ENCODE measurements at places on chromosomes 13 and 19. TPM values are rescaled to one million over a fixed set of nuclear protein-coding genes. Genes with fewer than 3 reads are reported as not detected.

Gene CLEC4G
- total RNA-seq, result not detected

Gene C19orf67
- 0.27 TPM for total RNA-seq

Gene SULT2A1
- total RNA-seq, result not detected

Gene MAMSTR
- 8.0 TPM for total RNA-seq

Gene CYP2S1
- not detected for total RNA-seq

Gene MEDAG
- 325 TPM for total RNA-seq

Gene PLPPR3
- total RNA-seq, result 0.33 TPM

DNA sequence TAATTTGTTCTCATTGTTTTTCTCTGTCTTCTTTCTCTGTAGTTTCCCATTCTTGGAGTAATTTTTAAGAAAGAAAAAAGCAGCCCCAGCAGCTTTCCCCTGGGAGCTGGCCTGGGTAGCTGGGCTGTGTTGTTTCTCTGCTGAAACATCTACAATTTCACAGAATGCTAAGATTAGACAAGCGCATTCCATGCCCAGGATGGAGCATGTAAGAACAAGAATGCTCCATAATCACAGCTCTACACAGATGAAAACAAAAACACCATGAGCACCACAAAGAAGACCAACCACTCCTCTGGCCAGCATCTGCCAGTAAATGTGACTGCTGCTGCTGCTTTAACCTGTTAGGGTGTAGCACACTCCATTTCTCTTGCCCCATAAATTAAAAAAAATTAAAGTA lies 239.2 kb upstream of the SLITRK1 start:
- peak; percentile 43 for DNase-seq

- DNase-seq, result peak; percentile 77
These were observed 75.9 kb downstream of the ESD start for GRCh38 chr13:46721054-46721453.

DNA sequence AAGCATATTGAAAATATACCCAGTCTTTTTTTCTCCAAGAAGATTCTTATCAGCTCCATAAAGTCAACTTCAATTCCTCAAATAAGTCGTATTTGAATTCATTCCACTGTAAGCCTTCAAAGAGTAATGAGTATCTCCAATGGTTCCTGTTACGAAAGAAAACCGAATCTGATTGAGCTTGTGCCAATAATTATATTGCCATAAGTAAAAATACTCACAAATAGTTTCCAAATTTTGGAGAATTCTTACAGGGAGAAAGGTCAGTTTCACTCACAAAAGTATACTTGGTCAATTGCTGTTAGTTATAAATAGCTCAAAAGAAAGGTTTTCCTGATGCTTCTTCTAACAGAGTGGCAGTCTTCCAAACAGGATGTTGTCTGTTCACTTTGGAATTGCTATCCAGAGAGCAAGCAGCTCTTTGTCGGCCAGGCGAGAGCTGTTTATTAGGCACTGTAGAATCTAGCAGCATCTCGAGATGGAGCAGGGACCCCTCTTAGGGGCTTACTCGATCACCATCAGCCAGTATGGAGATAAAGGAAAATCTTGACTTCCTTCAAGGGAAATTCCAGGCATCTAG lies 13.5 kb downstream of the ERICH4 start:
- peak; percentile 48 for DNase-seq

GRCh38 chr13:74870865-74871264 lies 611.1 kb downstream of the TBC1D4 start:
- peak; percentile 27 for DNase-seq

- peak; percentile 48 for DNase-seq
These were observed 10.5 kb upstream of the TINCR start for GRCh38 chr19:5578097-5578846.

DNA sequence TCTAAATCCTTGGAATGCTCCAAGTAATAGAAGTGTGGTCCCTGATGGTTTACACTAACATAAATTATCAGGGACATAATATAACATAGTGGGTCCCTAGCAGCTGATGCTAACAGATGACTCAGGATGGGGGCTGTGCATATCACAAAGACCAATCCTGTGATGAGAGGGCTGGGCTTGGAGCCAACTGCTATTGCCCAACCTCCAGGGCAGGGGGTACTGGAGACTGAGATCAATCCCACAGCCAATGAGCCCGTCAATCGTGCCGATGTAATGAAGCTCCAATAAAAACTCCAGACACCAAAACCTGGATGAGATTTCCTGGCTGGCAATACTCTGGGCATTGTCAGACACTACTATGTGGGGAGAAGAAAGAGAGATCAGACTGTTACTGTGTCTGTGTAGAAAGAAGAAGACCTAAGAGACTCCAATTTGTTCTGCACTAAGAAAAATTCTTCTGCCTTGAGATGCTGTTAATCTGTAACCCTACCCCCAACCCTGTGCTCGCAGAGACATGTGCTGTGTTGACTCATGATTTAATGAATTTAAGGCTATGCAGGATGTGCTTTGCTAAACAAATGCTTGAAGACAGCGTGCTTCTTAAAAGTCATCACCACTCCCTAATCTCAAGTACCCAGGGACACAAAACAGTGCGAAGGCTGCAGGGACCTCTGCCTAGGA lies 33.4 kb downstream of the ABCC4 start:
- peak; percentile 80 for DNase-seq

DNA sequence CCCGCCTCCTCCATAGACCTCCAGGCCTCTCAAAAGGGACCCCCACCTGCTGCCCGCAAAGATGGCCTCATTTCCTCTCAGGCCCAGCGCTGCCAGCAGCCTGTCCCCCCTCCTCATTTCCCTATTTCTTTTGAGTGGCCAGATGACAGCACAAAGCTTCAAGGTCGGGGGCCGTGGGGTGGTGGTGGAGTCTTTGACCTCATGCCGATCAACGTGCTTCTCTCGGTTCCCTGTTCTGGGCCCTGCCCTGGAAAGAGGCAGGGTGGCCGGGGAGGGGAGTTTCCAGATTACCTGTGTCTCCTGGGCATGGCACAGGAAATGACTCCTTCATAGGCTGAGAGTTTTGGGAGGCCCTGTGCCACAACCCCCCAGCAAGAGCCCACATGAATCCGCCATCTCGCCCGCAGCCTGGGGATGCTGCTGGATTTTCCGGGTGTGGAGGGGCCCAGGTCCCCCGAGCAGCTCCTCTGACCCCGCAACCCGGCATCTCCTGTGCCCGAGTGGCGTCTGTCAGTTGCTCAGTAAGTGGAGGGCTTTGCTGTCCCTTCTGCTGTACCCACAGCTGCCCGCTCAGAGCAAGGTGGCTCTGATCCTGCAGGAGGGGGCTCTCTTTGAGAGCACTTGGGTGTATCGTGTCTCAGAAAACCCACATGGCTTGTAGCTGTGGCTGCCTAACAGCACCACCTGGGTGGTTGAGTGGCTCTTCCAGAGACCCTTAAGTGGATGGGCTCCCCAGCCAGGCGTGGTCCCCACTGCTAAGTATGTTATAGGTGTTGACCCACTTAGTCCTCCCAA lies 139.4 kb downstream of the SIPA1L3 start:
- DNase-seq, result no peak

GRCh38 chr19:58585442-58586132 lies 12.5 kb upstream of the MZF1 start:
- no peak for DNase-seq

GRCh38 chr19:916645-917322 lies 349 bp upstream of the KISS1R start:
- no peak for DNase-seq

DNA sequence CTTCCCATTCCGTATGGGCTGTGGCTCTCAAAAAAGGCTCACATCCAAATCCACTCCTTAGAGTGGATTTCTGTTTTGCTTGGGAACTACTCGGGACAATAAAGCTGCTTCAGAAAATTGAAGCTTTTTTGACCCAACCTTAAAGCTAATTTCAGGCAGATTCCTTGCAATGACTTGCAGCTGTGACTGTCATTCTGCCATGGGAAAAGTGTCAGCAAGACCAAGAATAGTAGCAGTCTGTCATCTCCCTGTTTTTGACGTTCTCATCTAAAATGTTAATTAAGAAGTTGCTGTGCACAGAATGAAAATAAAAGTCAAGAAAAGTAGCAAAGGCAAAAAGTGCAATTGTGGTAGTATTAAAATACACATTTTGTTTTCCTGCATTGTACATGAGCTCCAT lies 304.7 kb downstream of the COG6 start:
- DNase-seq, result no peak

DNA sequence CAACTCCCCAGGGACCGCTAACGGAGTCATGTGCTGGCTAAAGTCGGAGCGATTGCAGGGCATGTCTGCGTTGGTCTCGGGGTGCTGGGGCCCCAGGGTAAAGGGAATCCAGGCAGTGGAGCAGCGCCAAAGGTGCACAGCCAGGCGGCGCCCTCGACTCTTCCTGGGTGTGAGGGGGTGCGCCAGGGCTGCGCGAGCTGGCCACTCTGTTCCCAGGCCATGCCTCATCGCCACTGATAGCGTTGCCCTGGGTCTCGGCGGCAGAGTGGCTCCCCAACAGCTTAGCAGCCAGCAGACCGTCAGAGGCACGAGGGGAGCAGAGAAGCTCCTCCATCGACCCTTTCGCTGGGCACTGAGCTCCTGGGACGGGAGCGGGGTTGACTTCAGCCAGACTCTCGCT lies 152.7 kb downstream of the B3GLCT start:
- DNase-seq, result no peak

GRCh38 chr19:55289117-55289796 lies 5.5 kb downstream of the BRSK1 start:
- peak; percentile 7 for DNase-seq

DNA sequence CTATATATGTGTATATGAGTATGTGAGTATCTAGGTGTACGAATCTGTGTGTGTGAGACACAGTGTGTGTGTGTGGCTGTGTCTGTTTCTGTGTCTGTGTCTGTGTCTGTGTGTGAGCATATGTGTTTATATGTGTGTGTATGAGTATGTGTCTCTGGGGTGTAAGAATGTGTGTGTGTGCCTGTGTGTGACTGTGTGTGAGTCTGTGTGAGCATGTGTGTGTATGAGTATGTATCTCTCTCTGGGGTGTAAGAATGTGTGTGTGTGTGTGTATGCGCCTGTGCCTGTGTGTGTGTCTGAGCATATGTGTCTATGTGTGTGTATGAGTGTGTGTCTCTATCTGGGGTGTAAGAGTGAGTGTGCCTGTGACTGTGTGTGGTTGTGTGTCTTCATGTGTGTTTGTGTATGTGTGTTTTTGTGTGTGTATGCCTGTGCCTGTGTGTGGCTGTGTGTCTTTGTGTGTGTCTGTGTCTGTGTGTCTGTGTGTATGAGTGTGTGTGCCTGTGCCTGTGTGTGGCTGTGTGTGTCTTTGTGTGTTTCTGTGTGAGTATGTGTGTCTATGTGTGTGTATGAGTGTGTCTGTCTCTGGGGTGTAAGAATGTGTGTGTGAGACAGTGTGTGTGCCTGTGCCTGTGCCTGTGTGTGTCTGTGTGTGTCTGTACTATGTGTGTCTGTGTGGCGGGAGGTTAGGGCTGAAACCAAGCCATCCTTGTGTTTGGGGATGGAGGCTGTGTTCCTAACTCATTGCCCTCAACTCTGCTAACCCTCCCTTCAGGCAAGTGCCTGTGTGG lies 11.2 kb downstream of the AXL start:
- DNase-seq, result no peak

- DNase-seq, result no peak
These were observed 118.1 kb downstream of the TNFRSF19 start for GRCh38 chr13:23688336-23688735.

- peak; percentile 12 for DNase-seq
These were observed 138.2 kb downstream of the CRYL1 start for GRCh38 chr13:20387441-20387971.

DNA sequence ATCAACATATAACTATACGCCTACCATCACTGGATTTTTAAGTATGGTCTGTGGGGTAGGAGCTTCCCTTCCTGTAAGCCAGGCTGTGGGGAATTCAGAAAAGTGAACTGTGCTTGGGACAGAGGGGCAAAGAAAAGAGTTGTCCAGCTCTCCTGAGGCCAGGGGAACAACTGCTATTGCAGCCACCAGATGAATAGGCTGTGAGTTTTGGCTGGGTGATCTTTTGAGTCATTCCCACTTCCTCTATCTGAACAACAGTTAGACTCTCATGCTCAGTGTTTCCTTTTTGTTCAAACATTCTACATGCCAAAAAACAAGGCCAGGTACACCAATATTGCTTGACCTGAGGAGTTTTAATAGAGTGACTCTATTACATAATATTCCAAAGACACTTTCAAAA lies 426.2 kb upstream of the DACH1 start:
- DNase-seq, result no peak

DNA sequence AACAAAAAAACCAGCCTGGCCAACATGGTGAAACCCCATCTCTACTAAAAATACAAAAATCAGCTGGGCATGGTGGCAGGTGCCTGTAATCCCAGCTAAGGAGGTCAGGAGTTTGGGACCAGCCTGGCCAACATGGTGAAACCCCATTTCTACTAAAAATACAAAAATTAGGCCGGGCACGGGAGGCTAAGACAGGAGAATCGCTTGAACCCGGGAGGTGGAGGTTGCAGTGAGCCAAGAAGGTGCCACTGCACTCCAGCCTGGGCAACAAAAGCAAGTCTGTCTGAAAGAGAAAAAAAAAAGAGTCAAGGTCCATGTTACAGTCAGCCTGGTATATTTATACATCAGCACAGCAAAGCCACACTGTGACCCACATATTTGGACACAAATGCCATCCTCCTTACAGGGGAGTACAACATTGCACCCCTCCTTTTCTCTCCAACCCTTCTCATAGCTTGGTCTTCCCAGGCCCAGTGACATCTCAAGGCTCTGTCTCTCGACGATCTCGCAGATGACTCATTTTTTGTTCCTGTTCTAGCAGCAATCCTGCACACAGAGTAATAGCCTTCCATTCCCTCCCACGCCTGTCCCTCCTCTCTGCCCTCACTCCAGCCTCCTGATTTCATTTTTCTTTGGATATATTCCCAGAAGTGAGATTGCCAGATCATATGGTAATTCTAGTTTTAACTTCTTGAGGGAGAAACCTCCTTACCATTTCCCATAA lies 21.0 kb upstream of the DPP9 start:
- peak; percentile 95 for DNase-seq

GRCh38 chr19:19110410-19111135 lies 27.7 kb downstream of the TMEM161A start:
- no peak for DNase-seq

DNA sequence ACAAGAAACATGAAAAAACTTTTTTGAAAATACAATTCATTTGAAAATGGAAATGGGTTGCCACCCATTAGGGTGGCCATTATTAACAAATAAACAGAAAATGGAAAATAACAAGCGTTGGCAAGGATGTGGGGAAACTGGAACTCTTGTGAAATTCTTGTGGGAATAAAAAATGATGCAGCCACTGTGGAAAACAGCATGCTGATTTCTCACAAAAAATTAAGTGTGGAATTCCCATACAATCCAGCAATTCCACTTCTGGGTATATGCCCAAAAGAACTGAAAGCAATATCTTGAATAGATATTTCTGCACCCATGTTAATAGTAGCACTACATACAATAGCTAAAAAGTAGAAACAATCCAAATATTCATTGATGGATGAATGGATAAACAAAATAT lies 165.2 kb downstream of the DCLK1 start:
- DNase-seq, result peak; percentile 15
